MCF 10A (cell line): ENCODE measurements at places on chromosomes 2 and 18.
A peak's percentile ranks its signal among the peaks of the same experiment; 100 is the strongest.

DNA sequence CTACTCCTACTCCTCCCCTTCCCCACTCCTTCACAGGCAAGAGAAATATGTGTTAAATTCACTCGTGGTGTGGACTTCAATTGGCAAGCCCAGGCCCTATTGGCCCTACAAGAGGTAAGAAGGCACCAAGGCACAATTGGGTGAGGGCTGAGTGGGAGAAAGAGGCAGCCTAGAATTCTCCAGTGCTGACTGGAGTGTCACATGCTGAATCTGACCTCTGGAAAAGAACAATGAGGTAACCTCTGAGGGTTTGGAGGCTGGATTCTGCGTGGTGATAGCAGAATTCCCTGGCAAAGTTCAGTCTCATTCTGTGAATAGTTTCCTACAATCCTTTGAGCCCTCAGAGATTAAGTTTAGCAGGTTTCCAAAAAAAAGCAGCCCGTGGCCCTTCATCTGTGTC, 6.9 kb downstream of the CENPA start:
- no peak for DNase-seq

DNA sequence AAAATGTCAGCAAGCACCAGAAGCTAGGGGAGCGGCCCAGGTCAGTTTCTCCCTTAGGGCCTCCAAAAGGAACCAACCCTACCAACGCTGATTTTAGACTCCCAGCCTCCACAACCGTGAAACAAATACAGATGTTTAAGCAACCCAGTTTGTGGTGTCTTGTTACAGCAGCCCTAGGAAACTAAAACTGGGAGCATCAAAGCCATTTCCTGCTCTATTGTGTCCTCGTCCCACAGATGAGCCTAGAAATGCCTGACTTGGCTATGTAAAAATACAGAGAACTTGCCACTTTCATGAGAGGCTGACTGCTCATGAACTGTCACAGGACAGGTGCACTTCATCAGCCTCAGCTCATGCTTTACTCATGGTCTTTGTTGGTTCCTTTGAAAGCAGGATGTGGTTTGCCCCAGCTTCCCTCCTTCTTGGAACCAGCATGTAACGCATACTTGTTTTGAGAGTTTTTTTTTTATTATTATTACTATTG, 97.6 kb upstream of the SLC39A10 start:
- no peak for DNase-seq

DNA sequence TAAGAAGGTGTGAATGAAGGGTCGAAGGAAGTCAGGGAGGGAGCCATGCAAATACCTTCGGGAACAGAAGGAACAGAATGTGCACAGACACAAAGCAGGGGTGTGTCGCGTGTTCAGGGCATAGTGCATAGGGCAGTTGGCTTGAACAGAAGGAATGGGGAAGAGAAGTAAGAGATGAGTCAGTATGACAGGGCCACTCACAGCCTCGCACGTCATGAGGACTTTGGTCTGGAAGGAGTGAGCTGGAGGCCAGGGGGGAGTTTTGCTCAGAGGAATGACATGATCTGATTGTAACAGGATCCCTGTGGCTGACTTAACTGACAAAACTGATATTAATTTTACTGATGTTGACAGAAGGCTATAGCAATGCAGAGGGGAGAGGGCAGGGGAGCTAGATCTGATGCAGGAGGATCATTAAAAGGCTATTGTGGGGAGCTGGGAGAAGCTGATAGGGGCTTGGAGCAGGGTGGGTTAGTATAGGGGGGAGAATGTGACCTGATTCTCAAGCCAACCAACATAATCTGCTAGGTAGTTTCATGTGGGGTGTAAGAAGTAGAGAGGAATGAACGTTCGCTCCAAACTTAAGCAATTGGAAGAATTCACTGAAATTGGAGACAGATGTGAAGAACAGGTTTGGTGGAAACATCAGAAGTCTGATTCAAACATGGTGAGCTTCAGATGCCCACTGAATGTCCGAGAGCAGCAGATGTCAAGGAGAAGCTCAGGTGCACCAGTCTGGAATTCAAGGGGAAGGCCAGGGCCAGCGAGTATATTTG, 60.4 kb upstream of the COPS8 start:
- DNase-seq, result peak; percentile 74

GRCh38 chr2:46499392-46499785, 20.0 kb downstream of the TMEM247 start:
- DNase-seq, result no peak

- DNase-seq, result no peak
Measured at GRCh38 chr2:10395893-10396292, 52.2 kb downstream of the ODC1 start.

GRCh38 chr2:240636563-240637115, 11.4 kb downstream of the GPR35 start:
- DNase-seq, result no peak

DNA sequence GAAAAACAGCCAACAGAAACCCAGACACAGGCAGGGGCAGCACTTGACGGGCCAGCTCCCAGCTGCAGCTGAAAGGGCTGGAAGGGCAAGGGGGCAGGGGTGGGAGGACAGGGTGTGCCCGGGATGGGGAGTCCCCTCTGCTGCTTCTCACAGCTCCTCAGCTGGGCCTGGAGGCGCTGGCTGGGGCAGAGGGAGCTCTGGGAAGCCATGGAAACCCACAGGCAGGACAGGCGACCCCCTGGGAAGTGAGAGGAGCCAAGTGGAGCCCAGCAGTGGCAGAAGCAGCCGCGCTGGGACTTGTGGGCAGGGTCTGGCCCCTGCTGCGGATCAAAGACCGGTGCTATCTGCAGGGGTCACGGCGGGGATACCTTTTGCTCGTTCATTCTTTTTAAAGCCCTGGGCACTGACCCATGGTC, 20.7 kb downstream of the OTOF start:
- DNase-seq, result no peak

GRCh38 chr2:156653675-156654074, 217.5 kb downstream of the GPD2 start:
- DNase-seq, result no peak

DNA sequence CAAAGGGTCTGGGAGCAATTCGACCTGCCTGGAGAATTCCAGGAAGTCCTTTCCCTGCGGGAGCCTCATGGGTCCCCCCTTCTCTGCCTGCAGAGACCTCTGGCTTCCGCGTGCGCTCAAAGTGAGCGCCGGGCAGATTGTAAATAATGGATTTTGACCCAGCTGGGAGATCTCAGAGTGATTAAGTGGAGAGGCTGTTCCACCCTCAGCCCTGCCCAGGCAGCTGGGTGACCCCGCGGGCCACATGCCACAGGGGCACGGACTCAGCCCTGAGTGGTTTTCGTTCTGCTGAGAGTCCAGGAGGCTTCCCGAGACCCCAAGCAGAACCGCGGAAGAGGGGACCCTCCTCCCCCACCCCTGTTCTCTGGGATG, 1.2 kb downstream of the KCNG2 start:
- no peak for DNase-seq

DNA sequence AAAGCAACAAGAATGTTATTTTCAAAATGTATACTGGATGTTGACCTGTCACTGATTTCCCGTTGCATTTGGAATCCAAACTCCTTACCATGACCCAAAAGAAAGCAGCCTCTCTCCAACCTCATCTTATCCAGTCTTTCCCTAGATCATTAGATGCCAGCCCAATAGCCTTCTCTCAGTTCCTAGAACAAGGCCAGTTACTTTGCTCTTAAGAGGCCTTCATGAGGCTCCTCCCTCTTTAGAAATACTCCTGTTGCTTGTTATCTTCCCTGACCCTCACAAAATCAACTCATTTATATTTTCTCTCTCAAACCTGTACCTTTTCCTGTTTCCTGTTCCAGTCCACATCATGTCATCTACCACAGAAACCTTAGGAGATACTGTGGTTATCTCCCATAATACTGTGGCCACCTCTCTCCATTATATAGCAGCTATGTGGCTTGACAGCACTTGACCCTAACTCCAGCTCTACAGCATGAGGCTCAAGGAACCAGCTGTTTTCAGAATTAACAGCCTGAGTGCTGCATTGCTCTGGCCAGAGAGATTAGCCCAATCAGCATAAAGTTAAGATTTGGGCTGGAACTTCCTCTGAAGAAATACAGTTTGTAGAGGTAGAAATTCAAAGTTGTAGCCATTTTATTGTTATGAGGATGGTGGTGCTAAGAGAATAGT, 22.8 kb downstream of the SRBD1 start:
- no peak for DNase-seq

GRCh38 chr2:236446521-236446920, 123.1 kb upstream of the ACKR3 start:
- DNase-seq, result no peak

DNA sequence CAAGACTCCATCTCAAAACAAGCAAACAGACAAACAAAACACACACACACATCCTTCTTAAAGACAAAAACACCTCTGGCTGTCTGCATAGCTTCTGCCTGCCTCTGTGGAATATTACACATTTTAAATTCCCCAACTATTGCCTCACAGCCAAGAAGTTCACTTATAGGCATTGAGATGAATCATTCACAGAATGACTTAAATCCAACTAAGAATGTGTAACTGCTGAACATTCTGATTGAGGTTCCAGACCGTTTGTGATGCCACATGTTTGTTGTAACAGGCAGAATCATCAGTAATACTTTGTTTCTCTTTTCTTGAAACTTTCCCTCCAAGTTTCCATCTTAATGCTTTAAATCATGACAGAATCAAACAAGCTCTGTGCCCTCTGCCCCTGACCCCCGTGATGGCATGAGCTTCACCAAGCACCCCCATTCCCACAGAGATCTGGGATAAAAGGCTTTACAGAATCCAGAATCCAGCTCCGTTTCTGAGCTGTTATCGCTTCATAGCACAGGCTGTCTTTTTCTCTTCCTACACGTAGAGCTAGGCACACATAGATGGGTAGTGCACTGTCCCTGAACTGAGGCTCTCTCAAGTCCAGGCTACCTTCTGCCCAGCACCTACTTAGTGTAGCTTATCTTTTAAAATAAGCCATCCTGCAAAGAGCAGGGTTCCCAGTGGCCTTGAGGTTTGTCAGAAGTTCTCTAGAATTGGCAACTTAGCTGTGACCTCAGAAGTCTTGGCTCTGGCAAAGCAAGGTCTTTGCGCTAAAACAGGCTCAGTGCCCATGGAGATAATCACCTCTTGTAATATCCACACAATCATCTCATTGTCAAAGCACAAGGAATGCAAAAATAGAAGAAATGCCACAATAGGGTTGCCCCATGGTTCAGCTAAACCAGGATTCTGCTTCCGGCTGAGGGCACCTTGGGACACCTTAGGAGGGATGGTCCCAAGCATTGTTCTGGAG, 32.9 kb downstream of the EPAS1 start:
- DNase-seq, result peak; percentile 90

DNA sequence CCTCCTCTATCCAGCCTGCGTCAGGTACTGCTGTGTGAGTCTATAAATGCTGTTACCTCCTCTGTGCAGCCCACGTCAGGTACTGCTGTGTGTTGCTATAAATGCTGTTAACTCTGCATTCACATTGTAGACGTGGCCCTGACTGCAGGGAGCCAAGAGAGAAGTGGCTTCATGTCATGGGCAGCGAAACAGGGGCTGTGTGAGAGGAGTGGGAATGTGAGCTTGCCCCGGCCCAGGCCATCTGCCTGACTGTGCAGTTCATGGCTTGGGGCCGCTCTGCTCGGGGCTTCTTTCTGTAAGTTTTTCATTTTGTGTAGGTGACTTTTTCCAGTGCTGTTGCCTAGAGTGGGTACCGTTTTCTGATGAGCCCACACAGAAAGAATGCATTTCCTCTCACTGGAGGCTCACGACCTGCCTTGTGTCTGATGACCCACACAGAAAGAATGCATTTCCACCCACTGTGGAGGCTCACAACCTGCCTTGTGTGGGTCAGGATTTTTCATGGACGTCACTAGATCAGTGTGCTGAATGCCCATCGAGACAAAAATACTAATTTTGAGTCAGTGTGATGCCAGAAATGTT, 104.5 kb downstream of the SNTG2 start:
- no peak for DNase-seq

GRCh38 chr2:67318993-67319481, 78.1 kb upstream of the ETAA1 start:
- no peak for DNase-seq

DNA sequence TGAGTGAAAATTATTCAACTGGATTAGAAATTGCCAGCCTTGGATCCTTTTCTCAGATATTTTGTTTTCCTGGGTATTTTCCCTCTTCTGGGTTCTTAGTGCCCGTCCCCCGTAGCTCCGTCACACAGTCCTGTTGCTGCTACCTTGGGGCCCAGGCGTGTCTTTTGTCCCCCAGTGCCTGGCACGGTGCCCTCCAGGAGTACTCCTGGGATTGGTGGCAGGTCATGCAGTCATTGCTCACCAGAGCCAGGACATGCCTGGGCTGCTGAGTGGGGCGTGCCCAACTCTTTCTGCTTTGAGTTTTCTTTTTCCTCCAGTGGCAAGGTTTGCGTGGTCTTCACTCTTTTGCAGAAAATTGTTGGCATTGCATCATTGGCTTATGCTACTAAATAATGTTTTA, 275.2 kb downstream of the AGAP1 start:
- peak; percentile 7 for DNase-seq

GRCh38 chr2:24508878-24509277, 17.8 kb downstream of the NCOA1 start:
- peak; percentile 34 for DNase-seq

GRCh38 chr2:140416577-140416976, 1636.4 kb upstream of the NXPH2 start:
- no peak for DNase-seq

DNA sequence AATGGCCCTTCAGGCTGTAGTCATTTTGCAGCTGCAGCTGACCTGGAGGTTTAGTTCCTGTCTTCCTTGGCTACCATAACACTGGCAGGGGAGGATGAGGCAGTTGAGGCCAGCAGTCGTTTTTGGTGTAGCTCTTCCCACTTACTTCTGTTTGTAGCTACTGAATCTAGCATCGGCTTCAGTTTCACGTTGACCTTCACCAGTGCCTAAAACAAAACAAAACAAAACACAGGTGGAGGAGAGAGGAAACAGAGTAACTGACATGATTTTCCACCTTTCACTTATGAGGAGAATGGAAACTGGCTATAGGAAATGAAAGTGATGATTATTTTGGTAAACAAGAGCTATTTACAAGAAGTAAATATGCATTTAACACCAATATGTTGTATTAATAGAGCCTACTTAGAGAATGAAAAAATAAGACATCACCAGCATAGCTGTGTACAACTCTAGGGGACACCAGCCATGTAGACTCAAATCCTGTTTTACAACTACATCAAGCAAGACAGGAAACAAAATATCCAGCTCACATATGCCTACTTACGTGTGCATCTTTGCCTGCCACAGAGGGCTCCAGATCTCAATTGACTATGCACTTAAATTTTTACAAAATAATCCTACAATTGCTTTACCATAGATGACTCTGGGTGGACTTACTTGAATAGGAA, 236.9 kb downstream of the AGPS start:
- no peak for DNase-seq
